SK-N-SH treated with all-trans-retinoic acid at 6 μM for 48 hours (cell line): ENCODE measurements at places on chromosomes 2 and 18.

DNA sequence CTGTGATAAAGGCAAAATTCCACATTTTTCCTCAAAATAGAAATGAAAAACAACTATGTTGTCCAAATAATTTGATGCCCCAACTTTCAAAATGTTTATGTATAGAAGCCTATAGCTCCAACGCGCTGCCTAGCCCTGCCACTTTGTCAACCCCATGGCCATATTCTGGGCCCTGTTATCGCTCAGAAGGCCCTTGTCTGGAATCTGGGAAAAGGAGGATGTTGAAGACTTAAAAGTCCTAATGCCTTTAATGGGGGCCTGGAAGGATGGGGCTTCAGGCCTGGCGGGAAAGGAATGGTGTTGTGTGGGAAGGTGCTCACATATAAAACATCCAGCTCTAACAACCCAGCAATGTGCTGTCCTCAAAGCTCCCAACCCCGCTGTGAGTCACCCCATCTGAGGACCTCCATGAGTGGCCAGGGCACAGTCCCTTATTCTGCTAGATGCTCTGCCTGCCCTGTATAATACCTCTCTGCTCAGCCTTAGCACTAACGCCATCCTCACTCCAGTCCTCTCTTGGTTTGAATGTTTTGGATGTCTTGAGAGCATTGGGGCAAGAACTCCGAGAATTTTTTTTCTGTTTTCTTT lies 86.0 kb downstream of the ACSL3 start:
- no peak for ATAC-seq

- no peak for ATAC-seq
Measured at GRCh38 chr2:47035615-47036488, 119.3 kb downstream of the STPG4 start.

GRCh38 chr2:16219292-16219975 lies 279.1 kb downstream of the MYCN start:
- ATAC-seq, result no peak

- no peak for ATAC-seq
Measured at GRCh38 chr2:88606371-88607030, 20.8 kb downstream of the EIF2AK3 start.

- ATAC-seq, result no peak
Measured at GRCh38 chr2:59892398-59892797, 661.1 kb downstream of the BCL11A start.

DNA sequence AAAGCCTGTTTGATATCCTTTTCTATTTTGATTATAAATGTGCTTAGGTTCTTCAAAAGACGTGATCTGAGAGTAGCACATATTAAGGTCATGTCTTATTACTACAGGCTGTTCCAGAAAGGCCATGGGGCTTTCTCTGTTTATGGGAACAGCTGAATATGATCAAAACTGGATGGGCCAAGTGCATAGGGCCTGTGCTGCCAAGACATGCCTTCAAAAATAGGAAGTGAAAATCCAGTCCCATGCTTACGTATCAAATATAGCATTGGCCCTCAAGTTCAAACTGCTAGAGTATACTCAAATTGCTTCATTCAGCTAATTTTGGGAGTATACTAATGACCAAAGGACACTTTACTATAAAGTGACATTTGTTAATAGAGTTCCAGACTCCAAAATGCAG lies 24.1 kb downstream of the SLC25A52 start:
- no peak for ATAC-seq
